ENCODE measurements at places on chromosomes 7 and 10.

DNA sequence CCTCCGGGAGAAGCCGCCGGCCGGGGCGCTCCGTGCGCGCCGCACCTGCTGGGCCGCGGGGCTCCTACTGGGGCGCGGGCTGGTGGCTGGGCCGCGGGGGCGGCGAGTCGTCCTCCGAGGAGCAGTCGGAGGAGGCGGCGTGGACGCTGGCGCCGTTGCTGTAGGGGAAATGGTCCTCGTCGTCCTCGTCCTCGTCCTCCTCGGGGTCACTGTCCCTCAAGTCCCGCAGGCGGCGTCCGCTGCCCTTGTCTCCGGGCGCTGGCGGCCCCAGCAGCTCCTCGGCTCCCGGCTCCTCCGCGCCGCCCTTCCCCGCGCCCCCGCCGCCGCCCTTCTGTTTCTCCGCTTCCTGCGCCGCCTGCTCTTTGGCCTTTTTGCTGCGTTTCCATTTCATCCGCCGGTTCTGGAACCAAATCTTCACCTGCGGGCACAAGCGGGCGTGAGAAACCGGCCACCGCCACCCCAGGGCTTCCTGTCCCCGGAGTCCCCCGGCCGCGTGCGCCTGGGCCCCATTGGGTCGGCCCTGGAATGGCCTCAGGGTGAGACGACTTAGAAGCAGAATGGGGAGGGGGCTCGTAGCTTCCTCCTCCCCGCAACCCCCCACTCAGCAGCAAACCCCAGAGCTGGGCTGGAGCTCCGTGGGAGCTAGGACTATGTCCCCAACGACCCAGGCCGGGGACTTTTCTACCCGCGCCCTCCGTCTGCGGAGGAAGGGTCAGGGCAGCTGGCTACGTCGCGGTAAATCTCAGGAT, 4.8 kb downstream of the MNX1 start:
- DNase-seq: no peak

DNA sequence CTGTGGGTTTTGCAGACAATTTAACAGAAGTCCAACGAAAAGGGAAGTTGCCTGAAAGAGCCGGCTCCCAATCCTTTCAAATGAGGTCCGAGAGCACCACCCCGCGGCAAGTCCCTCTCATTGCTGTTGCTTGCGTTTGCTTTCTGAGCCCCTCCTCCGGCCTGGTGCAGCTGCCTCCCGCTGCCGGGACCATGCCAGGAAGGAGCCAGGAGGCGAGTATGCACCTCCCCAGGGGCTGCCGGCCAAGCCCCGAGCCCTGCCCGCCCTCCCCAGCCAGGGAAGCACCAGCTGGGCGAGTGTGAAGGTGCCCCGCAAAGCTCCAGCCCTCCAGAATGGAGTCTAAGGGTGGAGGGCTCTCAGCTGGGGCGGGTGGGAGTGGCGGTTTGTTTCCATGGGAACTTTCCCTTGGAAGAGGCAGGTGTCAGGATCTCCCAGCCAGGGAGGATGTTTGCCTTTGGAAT, 25.8 kb upstream of the PPP2R2D start:
- peak; percentile 88 for DNase-seq

DNA sequence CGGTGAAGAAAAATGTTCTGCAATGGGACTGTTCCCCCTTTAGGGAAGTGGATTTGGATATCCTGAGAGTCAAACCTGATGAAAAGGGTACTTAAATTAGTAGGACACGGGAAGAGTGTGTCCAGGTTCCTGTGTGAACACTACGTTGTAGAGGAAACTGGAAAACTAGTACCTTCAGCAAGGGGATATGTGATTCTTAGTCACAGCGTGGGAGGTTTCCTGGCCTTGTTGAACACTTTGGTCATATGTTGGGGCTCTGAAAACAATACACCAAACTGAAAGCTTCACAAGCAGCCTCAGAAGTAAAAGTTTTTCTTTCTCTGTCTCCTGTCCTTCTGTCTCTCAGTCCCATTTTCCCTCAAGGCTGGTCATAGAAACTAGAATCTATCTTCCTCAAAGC, 306.9 kb upstream of the GLI3 start:
- peak; percentile 6 for DNase-seq

- DNase-seq: no peak
Observed at GRCh38 chr10:12539350-12540164, 190.2 kb downstream of the CAMK1D start.

All from cardiac muscle cell (in vitro differentiated cells and primary cell).